ENCODE measurements at places on chromosomes 13 and 19.
A peak's percentile ranks its signal among the peaks of the same experiment; 100 is the strongest.

DNA sequence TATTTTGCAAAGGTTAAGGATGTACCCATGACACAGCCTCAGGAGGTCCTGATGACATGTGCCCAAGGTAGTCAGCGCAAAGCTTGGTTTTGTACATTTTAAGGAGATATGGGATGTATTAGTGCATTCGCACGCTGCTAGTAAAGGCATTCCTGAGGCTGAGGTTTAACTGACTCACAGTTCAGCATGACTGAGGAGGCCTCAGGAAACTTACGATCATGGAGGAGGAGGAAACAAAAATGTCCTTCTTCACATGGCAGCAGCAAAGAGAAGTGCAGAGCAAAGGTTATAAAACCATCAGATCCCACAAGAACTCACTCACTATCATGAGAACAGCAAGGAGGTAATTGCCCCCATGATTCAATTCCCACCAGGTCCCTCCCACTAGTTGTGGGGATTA lies 1017.4 kb downstream of the EFNB2 start:
- no peak for DNase-seq

- no peak for DNase-seq
Measured at GRCh38 chr13:99703908-99704307, 202.6 kb downstream of the TM9SF2 start.

GRCh38 chr19:58346961-58347929 lies 6.0 kb downstream of the A1BG start:
- peak; percentile 78 for DNase-seq

GRCh38 chr13:41299316-41300094 lies 11.6 kb upstream of the NAA16 start:
- DNase-seq, result no peak

DNA sequence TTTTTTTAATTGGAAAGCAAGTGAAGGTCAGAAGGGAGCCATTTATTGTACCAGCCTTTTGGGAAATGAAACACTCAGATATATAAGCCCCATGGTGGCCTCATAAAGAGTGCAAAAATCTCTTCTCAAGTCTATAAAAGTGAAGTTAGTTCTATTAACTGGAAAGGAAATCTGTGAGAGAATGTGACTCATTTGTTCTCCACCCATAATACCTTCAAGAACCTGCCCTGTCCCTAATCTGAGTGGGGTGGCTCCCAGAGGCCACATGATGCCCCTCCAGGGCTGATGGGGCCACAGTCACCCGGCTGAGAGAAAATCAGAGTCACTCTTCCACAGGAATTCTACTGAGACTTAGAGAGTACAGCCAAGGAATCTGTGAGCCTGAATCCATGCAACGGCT lies 65.8 kb upstream of the SERP2 start:
- no peak for DNase-seq

- DNase-seq, result no peak
Measured at GRCh38 chr19:6587998-6588507, 2.9 kb downstream of the CD70 start.

DNA sequence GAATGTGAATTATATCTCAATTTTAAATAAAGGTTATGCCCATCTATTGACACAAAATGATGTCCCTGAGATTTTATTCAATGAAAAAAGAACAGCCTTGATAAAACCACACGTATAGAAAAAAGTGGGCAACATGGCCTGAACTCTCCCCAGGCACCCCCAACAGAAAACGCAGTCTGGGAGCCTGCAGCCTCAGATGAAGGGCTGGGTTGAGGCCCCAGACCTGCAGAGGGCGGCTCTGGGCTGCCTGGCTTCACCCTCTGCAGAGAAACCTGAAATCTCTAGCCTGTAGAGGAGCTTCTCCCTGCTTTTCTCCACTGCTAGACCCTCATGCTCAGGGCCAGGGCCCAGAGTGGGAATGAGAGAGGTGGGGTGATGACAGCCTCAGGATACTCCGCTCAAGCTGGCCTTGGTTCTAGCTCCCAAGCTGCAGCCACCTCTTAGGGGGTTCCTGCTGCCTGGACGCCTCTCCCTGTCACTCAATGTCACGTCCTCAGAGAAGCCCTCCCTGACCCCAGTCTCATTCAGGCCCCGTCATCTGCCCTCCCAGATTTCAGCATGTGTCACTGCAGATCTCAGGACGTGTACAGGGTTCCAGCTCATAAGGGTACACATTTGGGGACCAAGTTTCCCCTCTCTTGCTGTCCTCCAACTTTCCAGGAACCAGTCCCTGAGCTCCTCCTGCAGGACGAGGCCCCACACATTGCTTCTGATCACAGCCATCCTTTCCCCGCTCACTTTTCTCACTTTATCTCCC lies 1.8 kb downstream of the MBD3 start:
- no peak for DNase-seq

DNA sequence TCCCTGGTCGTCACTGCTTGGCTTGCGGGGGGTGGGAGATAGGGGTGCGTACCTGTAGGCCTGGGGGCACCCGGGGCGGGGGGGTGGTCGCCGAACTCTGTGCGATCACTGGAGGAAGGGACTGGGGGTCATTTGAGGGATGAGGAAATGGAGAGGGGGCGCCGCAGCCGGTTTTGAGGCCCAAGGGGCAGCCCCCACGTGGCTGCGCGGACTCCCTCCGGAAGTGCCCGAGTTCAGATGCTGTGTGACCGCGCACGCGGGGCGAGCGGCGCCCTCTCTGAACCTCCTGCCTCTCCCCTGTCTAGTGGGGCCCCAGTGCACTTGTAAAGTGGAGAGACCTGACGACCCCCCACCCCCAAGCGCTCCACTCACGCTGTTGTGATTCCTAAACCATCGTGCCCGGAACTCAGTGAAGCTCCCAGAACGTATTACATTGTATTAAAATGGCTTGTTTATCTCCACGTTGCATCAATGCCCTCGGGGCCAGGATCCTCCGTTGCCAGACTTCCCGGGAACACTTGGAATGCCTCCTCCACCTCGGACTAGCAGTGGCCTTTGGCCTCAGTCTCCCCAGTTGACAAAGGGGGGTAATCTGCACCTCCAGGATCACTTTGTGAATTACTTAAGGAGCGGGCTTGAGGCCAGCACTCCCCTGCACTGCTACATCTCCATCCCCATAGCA lies 3.0 kb upstream of the NANOS3 start:
- DNase-seq, result no peak

Data from fibroblast of villous mesenchyme (primary cell).